ENCODE measurements at places on chromosomes 7 and 10.
A peak's percentile ranks its signal among the peaks of the same experiment; 100 is the strongest.

- DNase-seq = no peak
Observed at GRCh38 chr7:80771523-80771922, 133.1 kb downstream of the CD36 start.

GRCh38 chr10:16845248-16845647, 28.0 kb upstream of the RSU1 start:
- no peak for DNase-seq

DNA sequence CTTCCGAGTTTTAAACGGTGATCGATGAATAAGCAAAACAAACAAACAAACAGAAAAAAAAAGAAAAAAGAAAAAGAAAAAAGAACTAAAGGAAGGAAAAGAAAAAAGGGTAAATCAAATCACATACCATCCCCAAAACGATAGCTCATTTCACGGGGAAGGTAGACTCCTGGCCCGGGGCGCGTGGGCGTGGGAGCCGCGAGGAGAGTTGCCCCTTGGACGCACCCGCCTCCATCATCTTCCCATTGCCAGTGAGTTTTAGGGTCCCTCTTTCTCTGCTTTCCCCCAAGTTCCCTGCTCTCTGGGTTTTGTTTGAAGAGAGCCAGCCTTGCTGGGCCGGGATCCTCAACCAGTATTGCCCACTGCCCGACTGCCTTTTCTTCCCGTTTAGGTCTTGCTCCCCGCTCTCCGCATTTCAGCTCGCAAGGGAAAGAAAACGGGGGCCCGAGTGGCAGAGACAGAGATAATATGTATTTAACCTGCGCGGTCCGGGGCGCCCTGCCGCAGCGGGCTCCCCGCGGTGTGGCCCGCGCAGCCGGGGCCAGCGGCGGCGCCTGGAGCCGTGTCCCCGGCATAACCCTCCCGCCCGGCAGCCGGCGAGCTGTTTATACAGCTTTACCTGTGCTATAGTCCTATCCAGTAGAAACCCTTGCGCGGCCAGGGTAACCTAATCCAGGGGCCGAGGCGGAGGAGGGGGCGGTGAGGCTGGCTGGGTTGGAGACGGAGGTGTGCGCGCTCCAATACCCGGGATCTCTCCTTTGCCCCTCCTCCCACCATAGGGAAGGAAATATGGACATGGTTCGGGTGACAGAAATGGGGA, 5.2 kb upstream of the GATA3 start:
- DNase-seq = no peak

GRCh38 chr10:117260084-117260483, 19.2 kb downstream of the SLC18A2 start:
- DNase-seq = no peak

- no peak for DNase-seq
Observed at GRCh38 chr10:89278900-89279392, 22.9 kb upstream of the IFIT2 start.

DNA sequence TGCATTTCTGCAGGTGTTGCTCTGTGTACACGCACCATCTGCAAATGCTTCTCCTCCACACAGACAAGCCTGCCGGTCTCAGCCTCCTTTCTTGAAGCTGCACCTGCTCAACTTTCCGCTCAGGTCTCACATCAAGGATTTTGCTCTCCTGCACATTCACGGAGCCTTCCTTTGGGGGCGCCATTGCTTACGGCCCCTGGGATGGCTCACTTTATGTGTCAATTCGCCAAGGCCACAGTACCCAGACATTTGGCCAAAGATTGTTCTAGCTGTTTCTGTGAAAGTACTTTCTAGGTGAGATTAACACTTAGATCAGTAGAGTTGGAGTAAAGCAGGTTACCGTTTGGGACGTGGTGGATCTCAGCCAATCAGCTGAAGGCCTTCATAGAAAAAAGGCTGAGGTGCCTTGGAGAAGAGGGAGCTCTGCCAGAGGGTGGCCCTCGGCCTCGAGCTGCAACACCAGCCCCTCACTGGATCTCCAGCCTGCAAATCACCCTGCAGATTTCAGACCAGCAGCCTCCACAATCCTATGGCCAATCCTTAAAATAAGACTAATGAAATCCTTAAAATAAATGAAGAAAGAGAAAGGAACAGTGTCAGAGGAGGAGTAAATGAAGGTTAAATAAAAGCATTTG, 39.9 kb upstream of the PPP2R2D start:
- DNase-seq = no peak

DNA sequence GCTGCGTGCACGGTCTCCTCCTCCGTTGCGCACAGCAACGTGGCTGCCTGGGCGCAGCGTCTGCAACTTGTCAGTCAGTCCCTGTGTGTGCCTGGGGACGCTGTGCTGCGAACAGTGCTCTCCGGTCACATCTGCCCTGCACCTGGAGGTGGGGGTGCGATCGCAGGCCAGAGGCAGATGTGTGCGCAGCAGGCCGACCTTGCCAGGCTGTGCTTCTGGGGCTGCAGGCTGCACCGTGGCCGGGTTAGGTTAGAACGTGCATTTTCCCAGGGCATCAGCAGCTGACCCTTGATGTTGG, 8.2 kb upstream of the GET4 start:
- no peak for DNase-seq

- DNase-seq = no peak
Observed at GRCh38 chr10:61342858-61343572, 110.2 kb downstream of the TMEM26 start.

- DNase-seq = peak; percentile 5
Observed at GRCh38 chr10:118948786-118949185, 80.7 kb upstream of the NANOS1 start.

- no peak for DNase-seq
Observed at GRCh38 chr10:69819716-69820506, 18.2 kb downstream of the COL13A1 start.

- no peak for DNase-seq
Observed at GRCh38 chr7:36951257-36951697, 227.0 kb upstream of the AOAH start.

DNA sequence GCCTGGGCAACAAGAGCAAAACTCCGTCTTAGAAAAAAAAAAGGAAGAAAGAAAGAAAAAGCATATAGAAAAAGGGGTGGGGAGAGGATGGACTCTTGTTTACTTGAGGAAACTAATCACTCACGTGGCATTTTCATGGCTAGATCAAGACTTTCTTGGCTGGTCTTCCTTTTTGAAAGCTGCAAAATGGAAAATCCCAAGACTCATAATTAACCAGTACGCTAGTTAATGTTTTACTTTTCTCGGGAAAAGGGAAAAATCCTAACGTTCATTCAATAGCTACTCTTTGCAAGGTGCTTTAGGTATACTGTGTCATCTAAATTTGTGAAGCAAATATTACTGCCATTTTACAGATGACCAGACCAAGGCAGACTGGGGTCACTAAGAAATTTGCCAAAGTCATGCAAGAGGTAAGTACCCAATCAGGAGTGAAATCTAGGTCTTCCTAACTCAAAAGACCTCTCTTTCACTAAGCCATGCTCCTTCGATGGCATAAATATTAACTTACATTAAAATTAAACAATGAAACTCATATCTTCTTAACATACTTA, 24.4 kb downstream of the NAPEPLD start:
- DNase-seq = no peak

- DNase-seq = no peak
Observed at GRCh38 chr10:48457949-48458661, 146.8 kb downstream of the ARHGAP22 start.

DNA sequence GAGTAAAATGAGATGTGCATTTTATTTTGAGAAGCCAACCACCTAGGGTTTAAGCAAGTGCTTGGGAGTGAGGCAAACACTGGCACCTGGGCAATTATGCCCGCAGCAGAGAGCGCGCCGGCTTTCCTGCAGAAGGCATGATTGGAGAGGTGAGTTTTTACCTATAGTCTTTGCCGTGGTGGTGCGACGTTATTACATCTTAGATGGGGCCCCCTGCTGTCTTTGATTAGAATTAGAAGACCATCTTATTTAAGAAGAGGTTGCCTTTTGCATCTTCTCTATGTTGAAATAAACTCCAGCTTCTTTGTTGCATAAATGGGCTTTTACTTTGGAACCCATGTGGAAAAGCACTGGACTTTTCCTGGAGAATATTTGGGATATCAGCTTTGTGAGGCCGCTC, 409.5 kb downstream of the GLRX3 start:
- DNase-seq = no peak

- DNase-seq = no peak
Observed at GRCh38 chr10:44044549-44044948, 340.3 kb downstream of the CXCL12 start.

DNA sequence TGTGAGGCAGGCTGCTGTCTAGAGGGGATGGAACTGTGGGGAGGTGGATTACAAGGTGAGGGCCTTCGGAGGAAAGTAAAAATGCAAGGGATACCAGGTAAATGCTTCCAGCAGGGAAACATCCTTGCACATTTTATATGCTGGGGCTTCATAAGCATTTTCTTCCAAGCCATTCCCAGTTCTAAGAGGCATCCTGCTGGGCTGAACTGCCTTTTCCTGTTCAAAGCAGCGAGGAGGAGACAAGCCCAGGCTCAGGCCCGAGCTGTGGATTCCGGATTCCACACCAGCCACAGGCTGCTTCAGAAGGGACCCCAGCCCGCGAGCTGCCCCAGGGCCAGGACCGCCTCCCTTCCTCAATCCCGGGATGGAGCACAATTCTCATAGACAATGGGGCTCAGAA, 249.7 kb downstream of the TNS3 start:
- DNase-seq = no peak

DNA sequence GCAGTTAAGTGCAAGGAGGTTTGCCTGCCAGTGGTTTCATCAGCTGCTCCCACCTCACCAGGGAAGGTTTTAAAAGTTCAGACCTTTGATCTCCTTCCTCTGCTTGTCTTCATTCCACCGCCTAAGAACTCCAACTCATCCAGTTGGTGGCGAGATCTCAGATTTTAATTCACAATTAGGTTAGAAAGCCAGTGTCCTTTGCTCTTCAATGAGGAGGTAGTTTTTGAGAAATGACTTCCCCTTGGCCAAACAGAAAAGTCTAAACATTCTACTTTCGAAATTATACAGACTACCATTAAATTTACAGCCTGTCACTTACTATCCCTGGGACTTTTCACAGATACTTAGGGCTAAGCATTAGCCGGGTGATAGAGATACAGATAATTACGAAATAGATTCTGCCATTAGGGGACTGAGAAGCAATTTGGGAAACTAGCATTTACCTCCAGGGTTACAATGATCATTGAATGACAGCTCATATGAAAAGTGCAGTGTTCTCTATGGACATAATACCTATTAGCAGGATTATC, 513.4 kb upstream of the GHITM start:
- no peak for DNase-seq

- no peak for DNase-seq
Observed at GRCh38 chr7:150341263-150342120, at the start of gene RARRES2. TSS of gene RARRES2 (minus strand) at chr7:150341629. CDS start at chr7:150340609, 1,020 bp downstream.

DNA sequence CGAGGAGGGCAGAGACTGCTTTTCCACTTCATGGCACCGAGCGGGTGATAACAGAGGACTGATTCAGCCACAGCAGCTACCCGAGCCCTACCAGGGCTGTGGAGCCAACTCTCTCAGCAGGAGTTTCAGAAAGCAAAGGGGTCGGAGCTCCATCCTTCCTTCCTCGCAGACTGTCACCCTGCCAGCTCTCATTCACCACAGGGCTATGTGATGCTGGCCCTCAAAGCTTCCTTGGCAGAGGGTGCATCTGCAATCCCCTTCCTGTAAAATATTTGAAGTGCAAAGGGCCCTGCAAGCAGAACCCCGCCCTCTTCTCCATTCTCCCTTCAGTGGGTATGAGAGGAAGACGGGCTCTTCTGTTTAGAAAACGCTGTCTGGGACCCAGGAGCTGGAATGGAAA, 105.3 kb upstream of the LYZL2 start:
- DNase-seq = no peak

DNA sequence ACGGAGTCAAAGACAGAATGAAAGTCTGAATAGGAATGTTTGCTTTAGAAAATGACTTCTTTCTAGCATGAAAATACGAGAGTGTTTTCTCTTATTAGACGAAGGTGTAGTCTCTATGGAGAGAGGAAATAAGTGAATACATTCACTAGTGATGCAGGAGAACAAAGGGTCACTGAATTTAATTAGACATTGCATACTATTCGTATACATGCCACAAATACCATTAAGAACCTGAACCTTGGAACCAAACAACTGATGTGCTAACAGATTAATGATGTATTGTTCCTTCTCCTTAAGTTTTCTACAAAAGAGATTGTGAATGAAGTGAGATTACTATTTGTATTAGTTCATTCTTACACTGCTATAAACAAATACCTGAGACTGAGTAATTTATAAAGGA, 10.3 kb downstream of the THAP5 start:
- DNase-seq = no peak

- DNase-seq = no peak
Observed at GRCh38 chr7:116950889-116951351, 2.4 kb upstream of the ST7 start.

- no peak for DNase-seq
Observed at GRCh38 chr10:49597426-49598163, 12.5 kb upstream of the SLC18A3 start.

- DNase-seq = no peak
Observed at GRCh38 chr10:49837051-49837478, 74.9 kb upstream of the OGDHL start.

- DNase-seq = no peak
Observed at GRCh38 chr10:83612050-83612449, 527.3 kb upstream of the GHITM start.

DNA sequence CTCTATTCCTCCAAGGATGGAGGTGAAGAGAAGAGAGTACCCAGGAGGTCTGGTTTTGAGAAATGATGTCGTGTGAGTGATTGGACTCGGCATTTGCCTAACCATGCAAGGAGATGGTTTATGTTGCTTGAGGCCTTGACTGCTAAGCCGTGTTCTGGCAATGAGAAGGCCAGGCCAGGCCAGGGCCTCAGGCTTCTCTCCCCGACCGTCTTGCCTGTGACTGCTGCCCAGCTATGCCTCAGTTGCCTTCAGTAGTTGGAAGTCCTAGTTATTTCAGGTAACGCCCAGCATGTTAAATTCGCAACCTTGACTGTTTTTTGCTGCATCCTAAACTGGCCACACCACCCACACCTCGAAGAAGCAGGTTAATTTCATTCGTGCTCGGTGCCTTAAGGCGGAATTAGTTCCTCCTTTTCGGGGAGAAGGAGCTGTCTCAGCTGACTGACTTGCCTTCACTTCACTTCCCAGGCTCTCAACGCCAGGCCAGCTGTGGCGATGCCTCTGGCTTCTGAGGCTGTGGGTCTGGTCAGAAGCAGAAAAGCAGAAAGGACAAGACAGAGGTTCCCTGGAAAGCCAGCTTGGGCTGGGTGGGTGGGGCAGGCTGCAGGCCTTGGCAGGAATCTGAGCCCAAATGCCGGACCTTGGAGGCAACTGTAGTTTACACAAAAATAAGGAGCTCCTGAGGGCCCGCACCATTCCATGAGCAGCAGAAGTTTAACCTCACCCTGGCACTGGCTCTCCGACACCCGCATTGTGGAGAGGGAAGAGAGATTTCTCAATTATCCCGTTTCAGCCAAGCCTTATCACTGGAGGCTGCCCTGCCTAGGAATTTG, 61.9 kb upstream of the SAMD8 start:
- no peak for DNase-seq

GRCh38 chr10:98414578-98414931, 427 bp downstream of the PYROXD2 start:
- no peak for DNase-seq

DNA sequence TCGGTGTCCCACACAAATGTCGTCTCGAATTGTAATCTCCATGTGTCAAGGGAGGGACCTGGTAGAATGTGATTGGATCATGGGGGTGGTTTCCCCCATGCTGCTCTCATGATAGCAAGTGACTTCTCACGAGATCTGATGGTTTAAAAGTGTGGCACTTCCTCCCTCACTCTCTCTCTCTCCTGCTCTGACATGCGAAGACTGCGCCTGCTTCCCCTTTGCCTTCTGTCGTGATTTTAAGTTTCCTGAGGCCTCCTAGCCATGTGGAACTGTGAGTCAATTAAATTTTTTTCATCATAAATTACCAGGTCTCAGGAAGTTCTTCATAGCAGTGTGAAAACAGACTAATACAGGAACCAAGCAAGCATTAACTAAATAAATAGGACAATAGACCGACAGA, 229.1 kb downstream of the GFRA1 start:
- DNase-seq = no peak

All from HEK293T (cell line).